ENCODE measurements at places on chromosomes 1 and 21.
A peak's percentile ranks its signal among the peaks of the same experiment; 100 is the strongest.

GRCh38 chr1:224541901-224542630 is 74.1 kb upstream of the CNIH3 start:
- peak; percentile 82 for DNase-seq

DNA sequence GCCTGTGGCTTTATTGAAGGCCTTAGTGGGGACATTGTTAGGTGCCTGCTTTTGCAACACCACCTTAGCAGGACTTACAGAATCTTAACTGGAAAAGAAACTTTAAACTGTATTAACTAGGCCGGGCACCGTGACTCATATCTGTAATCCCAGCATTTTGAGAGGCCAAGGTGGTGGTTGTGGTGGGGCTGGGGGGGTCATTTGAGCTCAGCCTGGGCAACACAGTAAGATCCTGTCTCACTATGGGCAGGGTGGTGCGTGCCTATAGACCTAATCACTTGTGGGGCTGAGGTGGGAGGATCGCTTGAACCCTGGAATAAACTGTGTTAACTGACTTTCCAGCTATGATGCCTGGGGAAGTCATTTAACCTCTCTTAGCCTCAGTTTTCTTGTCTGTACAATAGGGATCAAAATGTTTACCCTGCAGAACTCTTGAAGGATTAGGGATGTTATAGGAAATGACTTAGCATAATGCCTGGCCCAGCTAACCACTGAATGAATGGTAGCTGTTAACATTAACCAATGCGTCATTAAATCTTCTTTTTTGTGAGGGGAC is 39.5 kb downstream of the IER5 start:
- peak; percentile 84 for DNase-seq

GRCh38 chr1:184986250-184986649 is 11.9 kb upstream of the NIBAN1 start:
- DNase-seq = peak; percentile 63

GRCh38 chr21:25772686-25773085 is 37.9 kb downstream of the GABPA start:
- DNase-seq = peak; percentile 9

DNA sequence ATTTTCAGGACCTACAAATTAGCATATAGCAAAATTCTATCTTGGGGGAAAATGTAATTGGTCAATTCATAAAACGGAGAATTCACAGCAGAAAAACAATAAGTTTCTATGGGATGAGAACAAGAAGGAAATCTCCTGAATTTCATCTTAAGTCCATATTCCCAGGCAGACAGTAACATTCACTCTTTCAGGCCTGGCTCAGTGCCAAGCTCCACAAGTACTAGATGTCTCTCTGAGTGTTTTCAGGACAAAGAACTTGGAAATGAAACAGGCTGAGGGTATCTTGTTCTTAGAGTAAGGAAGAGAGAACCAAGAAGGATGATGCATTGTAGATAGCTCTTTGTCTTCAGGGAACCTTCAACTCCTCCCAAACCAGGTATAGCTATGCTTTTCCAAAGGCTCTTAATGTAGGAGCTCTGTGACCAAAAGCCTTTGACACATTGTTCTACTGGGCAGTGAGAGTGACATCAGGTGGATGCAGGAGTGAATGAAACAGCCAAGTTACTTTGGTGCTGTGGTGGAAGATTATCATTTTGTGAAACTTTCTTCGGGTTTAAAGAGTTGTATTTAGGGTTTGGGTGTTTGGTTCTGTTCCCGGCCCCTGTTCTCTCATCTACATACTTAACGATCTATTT is 298.3 kb downstream of the GPATCH2 start:
- DNase-seq = peak; percentile 53

DNA sequence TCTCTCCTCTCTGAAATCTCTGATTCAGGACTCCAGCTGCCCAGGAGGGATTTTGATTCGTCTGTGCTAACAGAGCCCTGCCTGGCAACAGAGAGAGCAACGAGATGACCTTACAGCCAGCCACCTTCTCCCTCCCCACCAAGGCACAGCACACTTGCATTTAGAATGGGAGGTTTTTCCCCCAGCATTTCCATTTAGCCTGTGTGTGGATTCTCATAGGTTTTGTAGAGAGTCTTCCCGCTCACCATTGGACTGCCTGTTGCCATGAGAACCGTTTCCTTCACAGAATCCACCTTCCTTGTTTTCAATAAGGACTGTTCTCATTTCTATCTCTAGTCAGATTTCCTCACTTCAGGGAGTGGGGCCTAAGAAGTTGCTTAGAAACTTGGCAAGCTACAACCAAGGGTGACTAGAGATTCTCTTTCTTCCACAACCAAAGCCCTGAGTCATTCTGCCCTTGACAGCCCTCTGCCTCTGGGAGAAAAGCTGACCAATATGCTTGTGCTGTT is 5.8 kb upstream of the IKBKE start:
- peak; percentile 91 for DNase-seq

DNA sequence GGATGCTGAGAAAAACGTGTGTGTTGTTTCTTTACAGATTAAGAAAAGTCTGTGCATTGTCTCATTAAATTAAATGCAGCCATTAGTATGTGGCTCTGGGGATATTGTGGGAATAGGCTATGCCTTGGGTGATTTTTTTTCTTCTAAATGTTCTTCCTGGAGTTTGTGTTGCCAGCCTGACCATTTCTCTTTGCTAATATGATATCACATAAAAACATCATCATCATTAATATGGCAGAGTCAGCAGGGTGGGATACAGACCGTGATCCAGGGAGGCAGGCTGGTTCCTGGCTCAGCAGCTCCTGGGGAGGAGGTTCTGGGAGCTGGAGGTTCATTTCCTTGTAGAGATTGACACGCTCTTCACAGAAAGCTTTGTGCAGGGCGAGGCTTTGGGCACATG is 60.7 kb upstream of the SELENON start:
- DNase-seq = no peak

- peak; percentile 97 for DNase-seq
These were observed 20.2 kb downstream of the NUAK2 start for GRCh38 chr1:205301205-205301821.

DNA sequence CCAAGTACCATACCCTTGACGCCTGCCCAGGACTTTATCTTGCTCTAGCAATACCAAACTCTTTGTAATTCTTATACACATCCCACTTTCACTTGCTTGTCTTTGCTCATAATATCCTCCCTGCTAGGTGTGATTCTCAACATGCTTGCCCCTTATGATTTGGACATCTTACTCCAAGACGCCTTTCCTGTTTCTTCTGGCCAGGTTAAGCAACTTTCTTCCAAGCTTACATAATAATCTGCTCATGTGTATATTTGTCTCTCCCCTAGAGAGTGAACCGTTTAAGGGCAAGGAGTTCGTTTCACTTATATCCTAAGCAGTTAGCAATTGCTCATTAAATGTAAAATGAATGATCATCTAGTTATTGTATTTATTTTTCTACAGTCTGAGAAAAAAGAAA is 21.8 kb downstream of the CRYZL1 start:
- no peak for DNase-seq

DNA sequence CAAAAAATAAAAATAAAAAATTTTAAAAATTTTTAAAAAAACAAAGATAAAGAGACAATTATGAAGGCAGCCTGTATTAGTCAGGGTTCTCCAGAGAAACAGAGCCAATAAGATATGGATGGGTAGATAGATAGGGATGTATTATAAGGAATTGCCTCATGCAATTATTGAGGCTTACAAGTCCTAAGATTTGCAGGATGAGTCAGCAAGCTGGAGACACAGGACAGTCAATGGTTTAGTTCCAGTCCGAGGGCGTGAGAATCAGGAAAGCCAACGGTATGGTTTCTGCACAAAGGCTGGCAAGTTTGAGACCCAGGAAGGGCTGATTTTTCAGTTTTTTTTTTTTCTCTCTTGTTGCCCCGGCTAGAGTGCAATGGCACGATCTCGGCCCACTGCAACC is 24.1 kb upstream of the EIF4G3 start:
- peak; percentile 63 for DNase-seq

DNA sequence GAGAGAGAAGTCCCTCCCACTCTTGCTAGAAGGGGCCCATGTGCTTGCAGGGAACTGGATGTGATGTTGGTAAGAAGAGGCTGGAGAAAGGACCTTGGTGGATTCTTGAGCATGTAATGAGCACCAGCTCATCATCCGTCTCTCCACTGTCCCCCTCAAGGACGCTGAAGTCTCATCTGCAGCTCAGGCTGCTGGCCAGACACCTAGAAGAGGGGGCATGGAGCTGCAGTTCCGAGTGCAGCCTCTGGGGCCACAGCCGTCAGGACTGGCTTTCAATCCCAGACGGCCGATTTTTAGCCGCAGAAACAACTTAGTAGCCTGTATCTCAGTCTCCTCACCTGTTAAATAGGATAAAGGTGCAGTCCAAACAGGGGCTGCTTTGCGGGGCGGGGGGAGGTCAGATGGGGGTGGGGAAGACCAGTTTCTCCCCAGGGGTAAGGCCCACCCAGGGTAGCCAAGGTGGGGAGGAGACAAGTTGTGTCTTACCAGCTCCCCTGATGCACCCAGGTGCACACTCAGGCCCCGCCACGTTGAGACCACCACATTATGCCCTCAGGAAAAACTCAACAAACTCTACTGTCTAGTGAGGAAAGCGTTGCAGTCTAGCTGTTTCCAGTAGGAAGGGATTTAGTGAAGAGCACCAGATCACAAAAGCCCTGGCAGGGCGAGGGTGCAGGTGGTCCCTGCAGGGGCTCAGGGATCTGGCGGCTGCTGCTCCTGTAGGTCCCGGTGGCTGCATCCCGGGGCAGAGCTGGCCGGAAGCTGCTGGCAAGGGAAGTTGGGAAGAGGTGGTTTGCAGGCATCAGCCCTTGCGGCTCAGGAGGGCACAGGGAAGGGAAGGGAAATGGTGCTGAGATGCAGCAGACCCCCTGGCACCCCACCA is 29.5 kb downstream of the LDLRAP1 start:
- peak; percentile 18 for DNase-seq

DNA sequence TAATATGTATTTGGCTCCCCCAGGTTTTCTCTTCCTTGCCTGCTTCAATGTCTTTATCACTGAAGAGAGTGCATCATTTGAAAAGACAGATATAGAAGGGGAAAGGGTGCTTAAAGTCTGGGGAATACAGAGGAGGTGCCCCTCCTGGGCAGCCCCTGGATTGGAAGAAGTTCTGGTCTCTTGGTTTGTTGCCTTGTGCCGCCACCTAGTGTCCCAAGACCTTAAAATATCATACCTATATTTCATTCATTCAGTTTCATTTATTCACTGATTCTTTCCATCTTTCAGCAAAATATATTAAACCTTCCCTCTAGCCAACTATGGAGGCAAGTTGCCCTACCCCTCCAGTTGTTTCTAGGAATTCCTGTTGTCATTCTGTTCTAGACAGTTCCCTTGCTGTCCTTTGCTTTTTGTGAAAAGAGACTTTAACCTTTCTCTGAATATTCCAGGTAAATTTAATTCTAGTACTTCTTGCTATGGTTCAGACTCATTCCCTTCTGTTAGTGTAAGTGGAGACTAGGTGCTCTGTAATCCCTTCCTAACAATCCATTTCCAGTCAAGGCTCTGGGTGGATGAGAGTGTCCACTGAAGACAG is 56.1 kb downstream of the MEF2D start:
- no peak for DNase-seq

DNA sequence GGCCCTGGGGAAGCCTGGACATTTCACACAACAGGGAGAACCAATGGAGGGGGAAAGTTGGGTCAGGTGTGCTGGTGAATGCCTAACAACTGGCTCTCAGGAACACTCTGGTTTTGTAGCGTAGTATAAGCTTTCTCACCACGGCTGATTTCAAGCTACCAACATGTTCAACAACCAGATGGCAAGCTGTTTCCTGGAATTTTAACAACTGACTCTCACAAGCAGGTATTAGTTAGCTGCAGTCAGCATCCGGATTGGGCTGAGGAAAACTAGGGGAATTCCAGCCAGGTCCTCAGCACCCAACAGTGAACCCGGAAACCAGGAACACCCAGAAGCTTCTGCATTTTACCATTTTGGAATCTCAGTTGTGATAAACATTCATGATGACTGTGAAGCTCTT is 162.3 kb upstream of the CAMK1G start:
- DNase-seq = peak; percentile 61

DNA sequence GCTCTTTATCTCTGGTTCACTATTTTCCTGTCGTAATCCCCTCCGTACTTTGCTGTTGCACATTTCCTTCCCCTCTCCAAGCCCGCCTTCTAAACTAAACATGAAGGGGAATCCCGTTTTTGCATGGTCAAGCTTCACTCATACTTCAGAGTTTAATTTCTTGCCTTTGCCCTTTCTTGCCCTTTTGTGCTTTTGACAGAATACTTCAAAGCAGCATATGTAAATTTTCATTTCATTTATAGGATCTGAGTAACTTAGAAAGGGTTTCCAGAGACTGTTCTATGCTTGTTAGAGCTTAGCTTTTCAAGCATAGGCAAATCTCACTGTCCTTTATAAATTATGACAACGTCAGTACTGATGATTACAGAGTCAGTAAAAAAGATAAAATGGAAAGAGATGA is 27.7 kb downstream of the SPATA45 start:
- no peak for DNase-seq

GRCh38 chr1:206915030-206915735 is 6.6 kb downstream of the FCMR start:
- peak; percentile 25 for DNase-seq

DNA sequence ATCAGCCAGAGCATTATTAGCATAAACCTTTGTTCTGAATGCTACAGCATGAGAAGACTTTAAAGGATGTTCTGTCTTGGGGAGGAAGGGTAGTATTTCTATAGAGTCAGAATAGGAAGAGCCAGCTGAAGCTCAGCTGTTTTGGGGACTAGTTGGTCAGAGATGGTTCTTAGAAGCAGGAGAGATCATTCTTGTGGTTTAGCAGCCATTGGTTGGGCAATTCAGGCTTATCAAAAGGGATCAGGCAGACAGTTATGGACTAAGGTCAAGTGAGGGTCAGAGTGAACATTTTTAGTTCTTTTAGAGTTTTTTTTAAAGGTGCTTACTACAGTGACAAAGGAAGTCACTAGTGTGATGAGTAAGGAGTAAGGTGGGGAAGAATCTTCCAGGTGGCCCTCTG is 245.5 kb downstream of the RPS6KC1 start:
- no peak for DNase-seq

GRCh38 chr1:241323514-241324195 is 33.4 kb downstream of the RGS7 start:
- DNase-seq = peak; percentile 31

- DNase-seq = no peak
These were observed 226.3 kb downstream of the HLX start for GRCh38 chr1:221105578-221105977.

DNA sequence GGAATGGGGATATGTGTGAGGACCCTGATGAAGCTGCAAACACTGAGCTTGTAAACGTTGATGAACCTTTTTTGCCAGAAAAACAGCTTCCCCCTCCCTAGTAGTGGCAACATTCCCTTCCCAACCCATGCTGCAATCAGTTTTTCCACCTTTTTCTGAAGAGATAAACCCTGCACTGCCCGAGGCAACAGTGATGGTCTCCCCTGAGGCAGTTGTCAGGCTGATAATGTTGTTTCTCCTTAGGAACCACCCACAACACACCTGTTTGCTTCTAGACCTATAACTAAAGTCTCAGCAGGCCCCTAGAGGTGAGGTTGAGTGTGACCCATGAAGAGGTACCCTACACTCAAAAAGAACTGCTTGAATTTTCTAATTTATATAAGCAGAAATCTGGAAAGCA is 922.4 kb upstream of the ADGRL4 start:
- DNase-seq = no peak

- DNase-seq = no peak
These were observed 43.4 kb downstream of the AHDC1 start for GRCh38 chr1:27560268-27561123.
